ENCODE measurements at places on chromosomes 1 and 21. TPM values are rescaled to one million over a fixed set of nuclear protein-coding genes. Genes with fewer than 3 reads are reported as not detected.

DNA sequence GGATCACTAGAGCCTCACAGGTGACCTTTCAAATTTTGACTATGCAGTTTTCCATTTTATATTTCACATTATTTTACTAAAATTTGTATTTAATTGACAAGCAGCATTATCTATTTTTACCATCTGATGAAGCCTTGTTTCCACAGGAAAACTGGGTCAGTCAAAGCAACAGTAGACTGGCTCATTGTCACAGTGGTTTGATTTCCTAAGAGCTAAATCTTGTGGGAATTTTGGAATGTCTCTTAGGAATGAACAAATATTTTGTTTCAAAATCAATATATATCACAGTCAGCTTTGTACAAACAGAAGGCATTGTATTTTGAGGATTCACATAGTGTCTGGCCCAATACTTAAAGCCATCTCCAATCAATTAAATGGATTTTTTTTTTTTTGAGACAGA, 152.6 kb upstream of the RNPC3 start:
- H3K36me3 ChIP-seq = no peaks in the 10 kb centered on the region
- no peaks in the 10 kb centered on the region for H3K27me3 ChIP-seq
- H3K27ac ChIP-seq = no peak overlapping the region
- no peaks in the 10 kb centered on the region for H3K4me1 ChIP-seq
- no peak overlapping the region for H3K4me3 ChIP-seq

GRCh38 chr1:152533327-152533938, 19.2 kb downstream of the CRCT1 start:
- H3K27ac ChIP-seq = no peak overlapping the region
- no peak overlapping the region for H3K4me3 ChIP-seq
- H3K36me3 ChIP-seq = peaks cover 2% of the 10 kb centered on the region
- no peak for DNase-seq

DNA sequence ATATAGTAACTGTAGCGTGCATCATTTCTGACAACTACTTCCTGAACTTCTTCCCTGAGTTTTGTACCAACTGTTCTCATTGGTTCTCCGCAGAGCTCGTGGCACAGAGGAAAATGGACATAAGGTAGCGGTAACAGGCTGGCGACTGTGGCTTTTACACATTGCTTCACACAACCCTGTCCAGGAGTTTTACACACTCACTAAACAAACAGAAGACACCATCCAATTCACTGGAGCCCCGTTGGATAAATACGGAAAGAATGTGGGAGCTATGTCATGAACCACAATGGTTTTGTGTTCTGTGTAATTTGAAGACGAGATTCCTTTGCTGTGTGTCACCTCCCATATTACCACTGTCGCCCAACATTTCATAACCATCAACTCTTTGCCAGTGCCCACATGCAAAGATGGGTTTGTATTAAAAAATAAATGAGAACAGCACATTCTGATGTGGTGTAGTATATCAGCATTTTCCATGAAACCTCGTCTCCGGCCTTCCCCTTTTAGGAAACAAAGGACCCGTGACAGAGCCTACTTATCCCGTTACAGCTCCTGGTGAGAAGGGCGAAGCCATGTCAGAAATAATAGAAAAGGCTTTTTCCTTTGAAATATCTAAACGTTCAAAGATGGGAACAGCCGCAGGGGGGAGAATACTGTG, 47.4 kb upstream of the ENAH start:
- DNase-seq = no peak
- no peaks in the 10 kb centered on the region for H3K36me3 ChIP-seq
- H3K27ac ChIP-seq = no peak overlapping the region
- H3K4me1 ChIP-seq = no peaks in the 10 kb centered on the region
- no peaks in the 10 kb centered on the region for H3K27me3 ChIP-seq
- H3K4me3 ChIP-seq = no peak overlapping the region

NES gene
- not detected for total RNA-seq

IQGAP3 gene
- total RNA-seq = not detected

- no peak overlapping the region for H3K27ac ChIP-seq
- peaks cover 4% of the 10 kb centered on the region for H3K36me3 ChIP-seq
- H3K4me3 ChIP-seq = no peak overlapping the region
- no peaks in the 10 kb centered on the region for H3K27me3 ChIP-seq
- peaks cover 3% of the 10 kb centered on the region for H3K4me1 ChIP-seq
- no peak for DNase-seq
Observed at GRCh38 chr1:75861831-75862230, 65.1 kb downstream of the MSH4 start.

TPTE gene
- total RNA-seq = not detected

DNA sequence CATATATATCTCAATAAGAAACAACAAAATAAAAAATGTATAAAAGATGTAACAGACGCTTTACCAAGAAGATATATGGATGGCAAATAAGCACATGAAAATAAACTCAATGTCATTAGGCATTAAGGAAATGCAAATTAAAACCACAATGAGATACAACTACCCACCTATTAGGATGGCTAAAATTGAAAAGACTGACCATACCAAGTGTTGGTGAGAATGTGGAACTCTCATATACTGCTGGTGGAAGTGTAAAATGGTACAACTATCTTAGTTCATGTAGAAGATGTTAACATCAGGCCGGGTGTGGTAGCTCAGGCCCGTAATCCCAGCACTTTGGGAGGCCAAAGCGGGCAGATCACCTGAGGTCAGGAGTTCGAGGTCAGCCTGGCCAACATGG, 42.3 kb upstream of the TTC22 start:
- DNase-seq = no peak
- H3K36me3 ChIP-seq = no peaks in the 10 kb centered on the region
- H3K27ac ChIP-seq = no peak overlapping the region

- no peak overlapping the region for H3K27ac ChIP-seq
- H3K4me1 ChIP-seq = peaks cover 26% of the 10 kb centered on the region
- no peak for DNase-seq
- H3K36me3 ChIP-seq = no peaks in the 10 kb centered on the region
Observed at GRCh38 chr1:44713321-44713781, 17.6 kb downstream of the RNU5D-1 start.

- H3K27me3 ChIP-seq = no peaks in the 10 kb centered on the region
- no peak overlapping the region for H3K27ac ChIP-seq
- DNase-seq = no peak
- H3K36me3 ChIP-seq = no peaks in the 10 kb centered on the region
- peaks cover 3% of the 10 kb centered on the region for H3K4me1 ChIP-seq
Observed at GRCh38 chr1:212109728-212110127, 74.2 kb downstream of the DTL start.

DNA sequence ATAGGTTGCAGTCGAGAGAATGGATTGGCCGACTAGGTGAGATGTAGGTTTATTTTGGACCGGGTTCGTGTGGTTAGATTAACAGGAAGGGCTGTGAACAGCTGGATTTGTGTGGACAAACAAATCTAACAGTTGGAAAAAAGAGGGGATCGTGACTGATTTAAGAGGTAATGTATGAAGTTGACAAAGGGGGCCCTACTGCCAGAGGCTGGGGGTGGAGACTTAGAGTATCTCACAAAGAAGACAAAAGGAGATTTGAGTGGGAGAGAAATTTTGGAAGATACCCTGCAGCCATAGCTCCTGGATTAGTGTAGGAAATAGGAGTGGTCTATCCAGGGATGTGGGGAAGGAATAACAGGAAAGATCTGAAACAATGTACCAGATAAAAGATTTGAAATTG, 38.8 kb upstream of the PLA2G5 start:
- H3K36me3 ChIP-seq = peaks cover 2% of the 10 kb centered on the region
- no peaks in the 10 kb centered on the region for H3K4me1 ChIP-seq
- DNase-seq = no peak
- peaks cover 26% of the 10 kb centered on the region for H3K27me3 ChIP-seq
- H3K27ac ChIP-seq = no peak overlapping the region

GRCh38 chr1:47576758-47577115, 138.9 kb downstream of the FOXD2 start:
- H3K4me1 ChIP-seq = no peaks in the 10 kb centered on the region
- peaks cover 3% of the 10 kb centered on the region for H3K36me3 ChIP-seq
- no peak overlapping the region for H3K4me3 ChIP-seq
- H3K27ac ChIP-seq = no peak overlapping the region
- no peak for DNase-seq

DNA sequence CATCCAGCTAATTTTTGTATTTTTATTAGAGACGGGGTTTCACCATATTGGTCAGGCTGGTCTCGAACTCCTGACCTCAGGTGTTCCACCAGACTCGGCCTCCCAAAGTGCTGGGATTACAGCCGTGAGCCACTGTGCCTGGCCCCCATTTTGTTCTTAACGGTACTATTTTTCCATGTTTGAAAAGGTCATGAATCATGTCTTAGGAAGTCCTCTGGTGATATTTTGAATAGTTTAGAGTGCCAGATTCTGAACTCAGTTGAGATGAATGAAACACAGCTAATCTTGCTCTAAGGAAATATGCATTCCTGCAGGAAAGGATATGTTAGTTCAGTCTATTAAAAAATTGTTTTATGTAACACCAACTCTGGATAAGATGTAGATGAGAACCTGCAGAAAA, 62.6 kb upstream of the ATP2B4 start:
- no peak for DNase-seq
- H3K36me3 ChIP-seq = peaks cover 3% of the 10 kb centered on the region
- H3K4me1 ChIP-seq = peaks cover 8% of the 10 kb centered on the region
- H3K27ac ChIP-seq = peak overlapping the region; percentile 91

SASS6 gene
- total RNA-seq = 2.7 TPM

DNA sequence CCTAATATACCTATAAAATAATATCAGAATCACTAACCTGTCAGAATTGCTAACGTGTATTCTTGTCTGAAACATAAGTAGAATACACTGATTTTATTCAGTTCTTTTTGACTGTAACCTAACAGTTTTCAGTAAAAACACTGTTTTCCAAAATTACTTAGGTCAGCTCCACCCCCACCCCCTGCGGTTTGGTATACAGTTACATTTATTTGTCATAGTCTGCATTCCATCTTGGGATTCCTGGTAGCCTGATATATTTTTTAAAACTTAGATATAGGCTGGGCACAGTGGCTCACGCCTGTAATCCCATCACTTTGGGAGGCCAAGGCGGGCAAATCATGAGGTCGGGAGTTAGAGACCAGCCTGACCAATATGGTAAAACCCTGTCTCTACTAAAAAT, 19.8 kb upstream of the ABCD3 start:
- DNase-seq = no peak
- H3K27me3 ChIP-seq = peaks cover 39% of the 10 kb centered on the region
- H3K27ac ChIP-seq = no peak overlapping the region
- H3K4me3 ChIP-seq = no peak overlapping the region
- H3K4me1 ChIP-seq = no peaks in the 10 kb centered on the region
